ENCODE measurements at places on chromosomes 6 and 20.

DNA sequence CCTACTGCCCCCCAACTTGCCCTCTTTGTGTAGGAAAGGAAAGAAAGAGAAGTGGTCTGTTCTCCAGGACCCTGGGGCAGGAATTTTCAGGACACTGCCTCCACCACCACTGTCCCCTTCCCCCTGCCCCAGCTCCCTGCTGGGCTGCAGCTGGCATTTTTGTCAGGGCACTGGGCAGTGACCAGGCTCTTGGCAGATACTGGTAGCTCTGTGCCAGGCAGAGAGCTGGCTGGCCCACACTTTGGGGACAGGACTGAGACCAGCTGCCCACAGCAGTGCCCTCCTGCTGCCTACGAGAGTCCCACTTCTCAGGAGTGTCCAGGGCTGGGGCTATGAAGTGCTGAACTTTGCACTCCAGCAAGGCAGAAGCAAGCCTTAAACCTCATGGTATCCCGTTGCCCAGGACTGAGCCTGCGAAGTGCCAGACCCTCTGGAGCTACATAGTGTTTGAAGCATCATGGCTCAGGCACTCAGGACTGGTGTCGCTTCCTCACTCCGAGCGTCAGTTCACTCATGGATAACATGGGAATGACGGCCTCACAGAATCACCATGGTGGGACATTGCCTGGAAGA, 19.3 kb downstream of the SLC13A3 start:
- DNase-seq, result no peak

GRCh38 chr20:19120569-19120968, 91.9 kb upstream of the SLC24A3 start:
- DNase-seq, result no peak

- no peak for DNase-seq
Observed at GRCh38 chr6:138824482-138825144, 28.7 kb downstream of the ECT2L start.

DNA sequence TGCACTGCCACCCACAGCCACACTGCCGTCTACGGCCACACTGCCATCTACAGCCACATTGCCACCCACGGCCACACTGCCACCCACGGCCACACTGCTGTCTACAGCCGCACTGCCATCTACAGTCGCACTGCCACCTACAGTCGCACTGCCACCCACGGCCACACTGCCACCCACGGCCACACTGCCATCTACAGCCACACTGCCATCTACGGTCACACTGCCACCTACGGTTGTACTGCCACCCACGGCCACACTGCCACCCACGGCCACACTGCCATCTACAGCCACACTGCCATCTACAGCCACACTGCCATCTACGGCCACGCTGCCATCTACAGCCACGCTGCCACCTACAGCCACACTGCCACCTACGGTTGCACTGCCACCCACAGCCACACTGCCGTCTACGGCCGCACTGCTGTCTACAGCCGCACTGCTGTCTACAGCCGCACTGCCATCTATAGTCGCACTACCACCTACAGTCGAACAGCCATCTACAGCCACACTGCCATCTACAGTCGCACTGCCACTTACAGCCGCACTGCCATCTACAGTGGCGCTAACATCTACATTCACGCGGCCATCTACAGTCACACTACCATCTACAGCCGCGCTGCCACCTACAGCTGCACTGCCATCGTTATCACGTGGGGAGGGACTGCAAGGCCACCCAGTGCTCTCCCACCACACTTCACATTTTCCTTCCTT, 154.6 kb upstream of the AFDN start:
- no peak for DNase-seq

DNA sequence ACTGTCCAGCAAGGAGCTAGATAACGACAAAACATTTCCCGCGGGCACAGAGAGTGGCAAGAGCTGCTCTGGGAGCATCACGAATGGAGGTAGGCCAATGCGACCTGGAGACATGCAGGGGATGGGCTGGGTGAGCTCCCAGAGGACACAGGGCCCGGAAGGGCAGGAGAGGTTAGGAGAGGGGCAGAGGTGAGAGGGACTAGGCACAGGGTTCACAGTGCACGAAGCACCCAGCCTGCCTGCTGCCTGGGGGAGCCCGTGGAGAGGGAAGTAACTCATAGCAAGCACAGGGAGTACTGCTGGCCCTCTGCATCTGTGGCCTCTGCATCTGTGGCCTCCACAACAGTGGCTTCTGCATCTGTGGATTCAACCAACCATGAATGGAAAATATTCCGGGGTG, 126.5 kb downstream of the HUS1B start:
- DNase-seq, result no peak

- peak; percentile 62 for DNase-seq
Observed at GRCh38 chr20:64083378-64083803, 807 bp downstream of the LKAAEAR1 start.

DNA sequence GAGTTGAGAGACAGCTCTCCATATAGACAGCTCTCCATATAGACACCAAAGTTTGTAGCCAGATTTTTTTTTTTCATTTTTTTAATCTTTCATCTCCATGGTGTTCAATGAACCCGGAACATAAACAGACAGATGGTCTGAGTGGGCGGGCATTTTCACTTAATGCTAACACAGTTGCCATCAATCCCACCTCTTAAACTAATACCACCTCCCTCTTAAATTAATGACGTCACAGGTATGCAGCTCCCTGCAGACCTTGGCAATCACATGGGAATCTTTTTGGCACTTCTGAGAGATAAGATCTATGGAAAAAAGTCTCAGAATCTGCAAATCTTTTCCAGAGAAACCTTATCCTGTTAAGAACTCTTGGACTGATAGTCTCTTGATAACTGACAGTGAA, 43.2 kb downstream of the PFDN4 start:
- DNase-seq, result no peak

DNA sequence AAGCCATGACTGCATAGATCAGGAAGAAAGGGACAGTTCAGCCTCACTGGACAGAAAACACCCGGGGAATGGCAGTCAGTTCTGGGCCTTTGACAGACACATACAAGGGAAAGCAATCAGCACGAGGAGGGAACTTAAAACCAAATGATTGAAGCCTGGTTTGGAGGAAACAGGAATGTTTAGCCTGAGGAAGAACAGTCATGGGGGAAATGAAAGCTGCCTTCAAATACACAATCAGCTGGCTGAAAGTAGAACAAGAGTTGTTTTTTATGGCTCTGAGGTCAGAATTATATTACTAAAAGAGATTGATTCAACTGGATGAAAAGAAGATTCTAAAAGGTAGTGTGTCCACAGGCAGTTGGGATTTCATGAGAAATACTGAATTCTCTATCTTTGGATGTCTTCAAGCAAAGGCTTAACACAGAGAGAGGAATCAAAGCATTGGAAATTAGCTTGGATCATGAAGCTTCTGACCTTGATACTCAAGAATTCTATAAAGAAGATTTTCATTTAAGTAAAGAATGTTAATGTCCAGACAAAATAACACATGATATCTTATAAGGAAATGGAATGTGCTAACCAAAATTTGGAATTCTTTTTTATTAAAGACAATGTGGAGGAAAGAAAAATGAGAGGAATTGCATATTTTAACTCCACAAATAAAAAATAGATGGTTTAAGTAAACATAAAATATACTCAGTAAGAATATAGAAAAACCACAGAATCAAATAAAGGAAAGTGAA, 216.6 kb downstream of the IBTK start:
- DNase-seq, result no peak

GRCh38 chr20:2387180-2387577, 6.5 kb downstream of the TGM6 start:
- no peak for DNase-seq
